GDM1 (cell line): ENCODE measurements at places on chromosomes 2 and 18.

- DNase-seq = no peak
These were observed 133.7 kb downstream of the CBLN2 start for GRCh38 chr18:72410399-72410798.

DNA sequence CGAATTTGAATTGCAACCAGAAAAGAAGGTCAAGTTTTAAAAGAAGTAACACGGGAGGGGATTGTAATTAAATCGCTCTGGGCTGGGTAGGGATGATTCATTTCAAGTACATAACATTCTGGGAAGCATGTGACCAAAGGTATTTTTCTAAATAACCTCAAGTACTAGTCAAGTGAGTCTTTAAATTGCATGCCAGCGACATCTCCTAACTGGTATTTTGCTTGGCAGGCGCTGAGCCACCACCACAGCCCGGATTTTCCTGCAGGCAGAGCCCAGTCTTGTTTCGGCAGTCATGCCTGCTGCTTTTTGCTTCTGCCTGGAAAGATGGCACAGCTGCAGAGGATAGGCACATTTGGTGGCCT is 33.7 kb upstream of the NPAS2 start:
- no peak for DNase-seq

GRCh38 chr2:129191530-129191929 is 787.9 kb upstream of the RAB6C start:
- DNase-seq = no peak

GRCh38 chr2:230668939-230669303 is 43.7 kb upstream of the CAB39 start:
- DNase-seq = no peak

GRCh38 chr2:3442185-3442584 is 62.7 kb downstream of the TRAPPC12 start:
- DNase-seq = no peak

GRCh38 chr2:128903637-128904036 is 585.0 kb upstream of the HS6ST1 start:
- no peak for DNase-seq

DNA sequence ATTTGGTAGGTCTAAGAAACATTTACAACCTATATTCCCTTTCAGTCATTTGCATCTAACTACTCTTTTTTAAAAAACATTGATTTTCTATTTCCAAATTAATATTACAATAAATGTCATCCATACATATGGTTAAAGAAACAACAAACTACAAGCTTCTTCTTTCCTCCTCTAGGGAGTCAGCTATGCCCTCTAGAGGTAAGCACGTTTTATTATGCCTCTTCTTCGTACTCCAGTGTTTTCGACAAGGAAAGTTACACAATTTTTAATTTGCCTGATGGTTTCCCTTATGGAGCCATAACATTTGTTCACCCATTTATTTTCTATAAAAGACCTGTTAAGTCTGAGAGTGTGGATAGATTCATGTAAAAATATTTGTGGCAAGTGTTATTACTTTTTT is 183.4 kb upstream of the CDH7 start:
- no peak for DNase-seq

GRCh38 chr18:8895341-8895740 is 190.0 kb downstream of the MTCL1 start:
- no peak for DNase-seq

DNA sequence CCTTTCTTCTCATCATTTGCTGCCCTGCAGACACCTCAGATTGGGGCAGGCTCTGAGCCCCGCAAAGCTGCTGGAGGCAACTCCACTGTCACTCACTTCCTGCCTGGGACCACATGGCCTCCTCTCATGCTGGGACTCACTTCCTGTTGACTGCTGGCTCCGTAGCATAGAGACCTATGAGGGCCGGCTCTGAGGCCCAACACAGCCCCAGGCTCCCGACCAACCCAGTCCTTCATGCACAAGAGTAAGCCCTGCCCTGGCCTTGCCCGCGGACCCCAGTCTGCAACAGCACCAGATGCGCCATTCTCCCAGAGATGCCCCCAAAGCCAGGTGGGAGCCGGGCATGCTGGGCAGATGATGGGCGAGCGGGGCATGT is 55.7 kb downstream of the DNMT3A start:
- DNase-seq = peak; percentile 70

GRCh38 chr2:108927936-108928659 is 60.9 kb downstream of the EDAR start:
- DNase-seq = no peak

DNA sequence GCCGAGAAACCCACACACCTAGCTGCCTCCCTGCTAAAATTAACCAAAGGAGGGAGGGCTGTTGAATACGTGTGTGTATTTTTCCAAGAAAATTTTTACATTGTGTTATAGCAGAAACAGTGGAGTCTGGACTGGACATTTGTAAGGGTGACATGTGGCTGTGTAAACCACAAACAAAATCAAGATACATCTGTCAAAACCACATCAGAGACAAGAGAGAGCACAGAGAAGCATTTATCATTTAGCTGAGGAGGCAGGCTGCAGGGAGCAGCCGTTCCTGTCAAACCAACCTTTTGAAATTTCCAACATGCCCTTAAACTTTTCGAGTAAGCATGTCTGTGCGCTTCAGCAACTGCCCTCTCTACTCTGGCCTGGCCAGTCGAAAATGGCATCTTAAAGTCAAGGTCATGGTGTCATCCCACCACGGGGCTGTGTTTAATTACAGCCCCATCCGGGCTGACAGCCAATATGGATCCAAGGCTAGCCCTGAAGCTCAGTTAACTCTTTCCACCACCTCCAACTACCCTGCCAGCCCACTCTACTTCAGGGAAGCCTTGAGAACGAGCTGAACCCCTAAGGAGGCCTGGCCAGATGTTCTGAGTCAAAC is 8.4 kb downstream of the BCL11A start:
- no peak for DNase-seq

DNA sequence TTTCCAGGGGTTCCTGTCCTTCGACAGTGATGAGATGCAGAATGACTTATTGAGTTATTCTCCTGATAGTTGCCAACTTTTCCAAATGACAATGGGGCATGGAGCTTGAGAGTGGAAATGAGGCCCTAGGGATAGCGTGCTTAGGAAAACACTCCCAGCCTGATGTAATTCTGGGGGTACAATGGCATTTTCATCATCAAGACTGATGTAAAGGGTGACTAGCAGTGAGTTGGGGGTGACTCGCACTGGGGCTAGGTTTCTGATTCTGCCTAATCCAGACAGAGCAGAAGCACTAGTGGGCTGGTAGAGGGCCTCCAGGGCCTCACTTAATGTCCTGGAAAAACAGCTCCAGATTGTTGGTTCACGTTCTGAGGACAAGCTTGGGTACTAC is 34.0 kb upstream of the IL37 start:
- DNase-seq = no peak

GRCh38 chr2:66547118-66547517 is 112.2 kb downstream of the MEIS1 start:
- DNase-seq = no peak

- no peak for DNase-seq
These were observed 41.6 kb downstream of the DDX1 start for GRCh38 chr2:15633043-15633970.

DNA sequence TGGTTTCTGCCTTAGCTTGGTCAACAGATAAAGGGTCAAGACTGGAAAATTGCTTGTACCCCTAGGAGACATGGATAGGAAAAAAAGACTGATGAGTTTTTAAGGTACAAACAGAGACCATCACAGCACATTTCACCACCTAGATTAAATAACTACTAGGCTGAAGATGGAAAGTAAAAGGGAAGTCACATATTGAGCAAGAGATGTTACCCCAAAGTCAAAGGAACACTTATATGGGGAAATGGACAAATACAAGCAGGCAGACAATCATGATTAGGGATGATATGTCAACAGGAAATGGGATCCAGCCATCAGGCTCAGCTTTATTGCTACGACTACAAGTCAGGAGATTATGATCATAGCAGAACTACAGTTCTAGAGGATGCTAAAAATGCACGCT is 1643.1 kb upstream of the CELF4 start:
- no peak for DNase-seq

DNA sequence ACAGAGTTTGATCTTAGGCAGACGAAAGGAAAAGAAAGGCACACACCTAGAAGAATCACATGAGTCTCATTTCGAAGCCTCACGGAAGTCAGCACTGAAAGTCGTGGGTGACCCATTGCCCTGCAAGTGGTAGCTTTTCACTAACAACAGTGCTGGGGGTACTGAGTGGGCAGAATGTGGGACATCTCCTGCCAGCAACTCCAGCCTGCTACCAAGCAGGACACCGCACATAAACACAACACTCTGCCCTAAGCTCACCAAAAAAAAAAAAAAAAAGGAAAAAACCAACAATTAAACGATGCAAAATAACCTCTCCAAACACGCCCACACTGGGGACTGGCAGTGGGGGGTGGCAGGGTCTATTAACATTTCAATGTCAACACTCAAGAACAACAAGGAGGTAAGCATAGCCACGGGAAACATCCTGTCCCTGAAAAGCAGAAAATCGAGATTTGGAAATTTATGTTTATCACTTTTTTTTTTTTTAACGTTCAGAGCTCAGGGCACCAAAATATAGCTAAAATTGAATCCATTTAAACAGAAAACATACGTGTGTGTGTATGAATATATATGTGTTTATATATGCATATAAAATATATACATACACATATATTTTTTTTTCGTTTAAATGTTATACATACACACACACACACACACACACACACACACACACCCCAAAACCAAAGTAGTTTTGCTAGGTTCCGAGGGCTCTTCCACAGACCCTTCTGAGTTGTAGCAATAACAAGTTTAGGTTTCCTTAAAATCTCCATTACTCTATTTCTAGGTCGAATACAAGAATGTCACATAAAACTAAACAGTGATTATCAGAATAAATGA is 2.2 kb downstream of the INO80D start:
- no peak for DNase-seq

- no peak for DNase-seq
These were observed 1012.8 kb upstream of the GYPC start for GRCh38 chr2:125643128-125643527.

GRCh38 chr2:23425338-23425871 is 40.4 kb downstream of the KLHL29 start:
- no peak for DNase-seq

GRCh38 chr2:103959174-103960128 is 894.5 kb upstream of the POU3F3 start:
- DNase-seq = no peak

DNA sequence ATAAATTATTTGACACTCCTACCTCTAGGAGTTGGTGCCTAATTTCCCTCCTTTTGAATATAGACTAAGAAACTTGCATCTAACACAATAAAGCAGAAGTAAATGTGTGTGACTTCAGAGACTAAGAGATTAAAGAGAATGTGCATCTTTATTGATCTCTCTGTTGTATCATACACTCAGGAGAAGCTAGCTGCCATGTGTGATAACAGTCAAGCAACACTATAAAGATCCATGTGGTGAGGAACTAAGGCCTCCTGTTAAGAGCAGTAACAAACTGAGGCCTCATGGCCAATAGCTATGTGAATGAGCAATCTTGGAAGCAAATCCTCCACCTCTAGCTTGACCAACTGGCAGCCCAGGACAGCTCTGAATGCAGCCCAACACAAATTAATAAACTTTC is 3.4 kb downstream of the FANCL start:
- DNase-seq = no peak

DNA sequence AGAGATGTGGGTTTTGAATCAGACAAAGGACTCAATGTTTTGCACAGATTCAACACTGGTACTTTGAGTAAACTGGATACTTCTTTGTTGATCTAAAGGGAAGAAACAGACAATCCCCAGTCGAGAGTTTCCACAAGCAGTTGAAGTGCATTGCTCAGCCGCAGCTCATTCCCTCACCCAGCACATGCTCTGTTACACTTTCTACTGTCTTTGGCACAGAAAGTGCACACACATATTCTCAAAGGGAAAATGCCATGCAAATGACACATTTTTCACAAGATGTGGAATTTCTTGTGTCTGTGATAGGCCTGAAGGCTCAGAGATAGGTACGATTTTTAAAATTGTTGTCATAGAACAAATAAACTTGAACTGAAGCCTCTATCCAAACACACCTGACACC is 258.9 kb upstream of the TRIB2 start:
- DNase-seq = no peak

GRCh38 chr2:195322324-195322723 is 334.7 kb upstream of the SLC39A10 start:
- no peak for DNase-seq

GRCh38 chr2:207504513-207505170 is 25.1 kb upstream of the CREB1 start:
- DNase-seq = no peak
